ENCODE measurements at places on chromosomes 4 and X.
A peak's percentile ranks its signal among the peaks of the same experiment; 100 is the strongest.

DNA sequence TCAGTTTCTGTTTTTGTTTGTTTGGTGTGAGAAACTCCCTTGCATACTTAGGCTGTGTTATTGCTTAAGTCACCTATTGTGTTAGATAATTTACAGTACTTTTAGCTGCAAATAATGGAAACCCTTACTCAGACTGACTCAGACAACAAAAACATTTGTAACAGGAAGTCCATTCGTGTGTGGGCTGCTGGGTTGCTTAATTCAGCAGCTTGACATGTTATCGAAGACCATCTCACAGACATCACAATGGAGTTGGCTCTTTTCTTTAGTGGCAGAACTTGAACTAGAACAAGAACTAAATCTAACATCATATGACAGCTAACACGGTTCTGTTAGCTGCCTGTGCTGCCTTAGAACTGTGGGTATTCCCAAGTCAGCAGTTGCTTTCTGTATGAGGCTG, 9.9 kb upstream of the GABRE start:
- no peak overlapping the region for H3K4me3 ChIP-seq
- H3K4me1 ChIP-seq, result no peaks in the 10 kb centered on the region
- DNase-seq, result no peak
- H3K36me3 ChIP-seq, result no peaks in the 10 kb centered on the region
- H3K27ac ChIP-seq, result no peak overlapping the region
- no peaks in the 10 kb centered on the region for H3K27me3 ChIP-seq

DNA sequence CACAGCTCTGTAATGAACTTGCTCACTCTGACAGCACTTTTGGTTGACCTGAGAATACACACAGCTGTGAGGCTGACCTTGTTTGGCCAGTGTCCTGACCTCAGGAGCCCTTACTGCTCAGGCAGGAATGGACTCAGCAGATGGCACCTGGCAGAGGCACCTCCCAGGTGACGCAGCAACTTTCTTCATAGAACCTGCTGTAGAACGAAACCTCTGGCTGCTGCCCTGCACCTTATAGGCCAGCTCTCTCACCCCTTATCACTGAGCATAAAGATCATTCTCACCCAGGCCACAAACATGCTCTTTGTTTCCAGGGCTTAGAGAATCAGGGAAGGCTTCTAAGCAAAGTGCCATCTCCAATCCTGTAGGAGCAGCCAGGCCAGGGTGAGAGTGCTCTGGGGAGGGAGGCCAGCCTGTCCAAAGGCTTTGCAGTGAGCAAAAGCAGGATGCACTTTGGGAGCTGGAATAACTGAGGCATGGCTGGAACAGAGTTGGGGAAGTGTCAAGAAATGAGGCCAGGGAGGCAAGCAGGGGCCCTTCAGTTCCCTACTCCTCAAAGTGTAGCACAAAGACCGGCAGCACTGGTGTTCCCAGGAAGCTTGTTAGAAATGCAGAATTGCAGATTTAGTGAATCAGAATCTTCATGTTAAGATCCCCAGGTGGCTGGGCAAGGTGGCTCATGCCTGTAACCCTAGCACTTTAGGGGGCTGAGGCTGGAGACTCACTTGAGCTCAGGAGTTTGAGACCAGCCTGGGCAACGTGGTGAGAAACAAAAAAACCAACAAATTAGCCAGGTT, 13.3 kb upstream of the CENPU start:
- H3K4me1 ChIP-seq, result peaks cover 11% of the 10 kb centered on the region
- no peak overlapping the region for H3K4me3 ChIP-seq
- H3K36me3 ChIP-seq, result no peaks in the 10 kb centered on the region
- DNase-seq, result no peak
- no peak overlapping the region for H3K27ac ChIP-seq

DNA sequence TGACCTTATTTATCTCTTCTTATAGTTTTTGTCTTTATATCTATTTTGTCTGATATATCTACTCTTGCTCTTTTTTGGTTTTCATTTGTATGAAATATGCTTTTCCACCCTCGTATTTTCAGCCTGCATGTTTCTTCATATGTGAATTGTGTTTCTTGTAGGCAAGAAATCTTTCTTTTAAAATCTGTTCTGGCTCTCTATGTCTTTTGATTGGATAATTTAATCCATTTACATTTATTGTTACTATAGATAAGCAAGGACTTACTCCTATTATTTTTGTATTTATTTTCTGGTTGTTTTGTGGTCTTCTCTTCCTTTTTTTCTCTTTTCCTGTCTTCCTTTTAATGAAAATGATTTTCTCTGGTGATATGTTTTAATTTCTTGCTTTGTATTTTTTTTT, 403.1 kb downstream of the DCAF12L2 start:
- no peak overlapping the region for H3K4me3 ChIP-seq
- no peaks in the 10 kb centered on the region for H3K4me1 ChIP-seq
- no peaks in the 10 kb centered on the region for H3K36me3 ChIP-seq
- no peaks in the 10 kb centered on the region for H3K27me3 ChIP-seq
- no peak overlapping the region for H3K27ac ChIP-seq
- DNase-seq, result no peak

GRCh38 chr4:181523973-181524372, 719.2 kb upstream of the TENM3 start:
- no peaks in the 10 kb centered on the region for H3K27me3 ChIP-seq
- H3K4me3 ChIP-seq, result no peak overlapping the region
- H3K27ac ChIP-seq, result no peak overlapping the region
- no peaks in the 10 kb centered on the region for H3K4me1 ChIP-seq
- DNase-seq, result no peak

GRCh38 chr4:186734251-186734650, 10.6 kb upstream of the FAT1 start:
- no peak for DNase-seq
- peaks cover under 1% of the 10 kb centered on the region for H3K27me3 ChIP-seq
- no peak overlapping the region for H3K27ac ChIP-seq
- no peaks in the 10 kb centered on the region for H3K36me3 ChIP-seq

- peaks cover 9% of the 10 kb centered on the region for H3K27me3 ChIP-seq
- no peaks in the 10 kb centered on the region for H3K36me3 ChIP-seq
- no peak overlapping the region for H3K4me3 ChIP-seq
- DNase-seq, result no peak
Measured at GRCh38 chr4:11155208-11155867, 273.4 kb downstream of the HS3ST1 start.

DNA sequence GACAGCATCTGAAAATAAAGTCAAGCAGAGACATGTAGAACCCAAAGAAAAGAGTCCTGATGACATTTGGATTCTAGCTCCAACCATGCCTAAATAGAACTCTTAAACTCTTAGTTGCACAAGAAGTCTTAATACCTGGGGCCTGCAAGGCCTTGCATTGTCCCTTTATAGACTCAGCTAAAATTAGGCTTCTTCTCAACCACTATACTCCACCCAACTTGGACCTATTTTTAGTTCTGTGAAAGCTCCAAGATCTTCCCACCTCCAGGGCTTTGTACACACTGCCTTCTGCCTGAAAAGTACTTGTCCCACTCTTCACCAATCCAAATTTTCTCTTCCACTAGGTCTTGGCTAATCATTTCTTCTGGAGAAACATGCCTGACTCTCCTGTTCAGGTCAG, 36.5 kb downstream of the PLK4 start:
- H3K27me3 ChIP-seq, result no peaks in the 10 kb centered on the region
- H3K4me1 ChIP-seq, result no peaks in the 10 kb centered on the region
- no peak for DNase-seq
- H3K36me3 ChIP-seq, result peaks cover 9% of the 10 kb centered on the region

DNA sequence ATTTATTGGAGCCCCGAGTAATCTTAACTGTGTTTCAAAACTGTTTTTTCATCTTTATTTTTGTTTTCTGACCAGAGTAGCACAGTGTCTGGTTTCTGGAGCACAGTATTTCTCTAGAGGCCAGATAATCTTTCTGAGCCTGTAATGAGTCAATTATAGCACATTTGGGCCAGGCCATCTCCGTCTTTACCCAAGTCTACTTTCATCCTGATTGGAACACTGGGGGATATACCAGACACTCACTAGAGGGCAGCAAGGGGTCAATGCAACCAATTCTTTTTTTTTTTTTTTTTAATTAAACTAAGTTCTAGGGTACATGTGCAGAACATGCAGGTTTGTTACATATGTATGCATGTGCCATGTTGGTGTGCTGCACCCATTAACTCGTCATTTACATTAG, 282.0 kb downstream of the ARHGAP24 start:
- no peaks in the 10 kb centered on the region for H3K27me3 ChIP-seq
- H3K4me1 ChIP-seq, result no peaks in the 10 kb centered on the region
- no peak overlapping the region for H3K27ac ChIP-seq
- H3K36me3 ChIP-seq, result no peaks in the 10 kb centered on the region
- DNase-seq, result no peak

DNA sequence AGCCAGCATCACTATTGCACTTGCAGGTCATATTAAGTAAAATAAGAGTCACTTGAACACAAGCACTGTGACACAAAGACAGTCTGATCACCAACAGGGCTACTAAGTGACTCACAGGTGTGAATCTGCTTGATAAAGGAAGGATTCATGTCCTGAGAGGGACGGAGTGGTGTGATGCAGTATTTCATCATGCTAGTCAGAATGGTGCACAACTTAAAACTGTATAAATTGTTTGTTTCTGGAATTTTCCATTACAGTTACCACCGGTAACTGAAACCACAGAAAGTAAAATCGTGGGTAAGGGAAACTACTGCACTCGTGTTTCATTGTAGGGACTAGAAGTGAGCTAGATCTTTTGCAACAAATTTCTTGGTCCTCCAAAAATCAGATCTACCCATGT, 109.7 kb downstream of the ELOVL6 start:
- peak overlapping the region; percentile 54 for H3K4me3 ChIP-seq
- H3K27me3 ChIP-seq, result no peaks in the 10 kb centered on the region
- peaks cover 57% of the 10 kb centered on the region for H3K4me1 ChIP-seq
- H3K36me3 ChIP-seq, result peaks cover 17% of the 10 kb centered on the region
- peak overlapping the region; percentile 84 for H3K27ac ChIP-seq

- no peak overlapping the region for H3K4me3 ChIP-seq
- DNase-seq, result no peak
- no peak overlapping the region for H3K27ac ChIP-seq
- H3K27me3 ChIP-seq, result no peaks in the 10 kb centered on the region
- H3K36me3 ChIP-seq, result no peaks in the 10 kb centered on the region
Measured at GRCh38 chr4:176879380-176880116, 86.8 kb upstream of the VEGFC start.

GRCh38 chr4:148477276-148477675, 35.1 kb upstream of the NR3C2 start:
- DNase-seq, result no peak
- H3K27ac ChIP-seq, result no peak overlapping the region
- no peaks in the 10 kb centered on the region for H3K4me1 ChIP-seq
- H3K4me3 ChIP-seq, result no peak overlapping the region

GRCh38 chr4:70356185-70356584, 4.4 kb upstream of the SMR3A start:
- H3K36me3 ChIP-seq, result no peaks in the 10 kb centered on the region
- DNase-seq, result no peak
- no peaks in the 10 kb centered on the region for H3K27me3 ChIP-seq
- H3K4me1 ChIP-seq, result no peaks in the 10 kb centered on the region
- H3K4me3 ChIP-seq, result no peak overlapping the region

- peaks cover 2% of the 10 kb centered on the region for H3K4me1 ChIP-seq
- peaks cover 69% of the 10 kb centered on the region for H3K36me3 ChIP-seq
- DNase-seq, result no peak
- H3K4me3 ChIP-seq, result no peak overlapping the region
- no peak overlapping the region for H3K27ac ChIP-seq
- H3K27me3 ChIP-seq, result no peaks in the 10 kb centered on the region
Measured at GRCh38 chr4:2829321-2829932, 14.2 kb upstream of the ADD1 start.

- H3K27me3 ChIP-seq, result peaks cover 5% of the 10 kb centered on the region
- no peak overlapping the region for H3K4me3 ChIP-seq
- no peaks in the 10 kb centered on the region for H3K36me3 ChIP-seq
- DNase-seq, result no peak
- H3K4me1 ChIP-seq, result peaks cover 7% of the 10 kb centered on the region
- H3K27ac ChIP-seq, result no peak overlapping the region
Measured at GRCh38 chrX:68834371-68835103, 5.7 kb downstream of the EFNB1 start.

DNA sequence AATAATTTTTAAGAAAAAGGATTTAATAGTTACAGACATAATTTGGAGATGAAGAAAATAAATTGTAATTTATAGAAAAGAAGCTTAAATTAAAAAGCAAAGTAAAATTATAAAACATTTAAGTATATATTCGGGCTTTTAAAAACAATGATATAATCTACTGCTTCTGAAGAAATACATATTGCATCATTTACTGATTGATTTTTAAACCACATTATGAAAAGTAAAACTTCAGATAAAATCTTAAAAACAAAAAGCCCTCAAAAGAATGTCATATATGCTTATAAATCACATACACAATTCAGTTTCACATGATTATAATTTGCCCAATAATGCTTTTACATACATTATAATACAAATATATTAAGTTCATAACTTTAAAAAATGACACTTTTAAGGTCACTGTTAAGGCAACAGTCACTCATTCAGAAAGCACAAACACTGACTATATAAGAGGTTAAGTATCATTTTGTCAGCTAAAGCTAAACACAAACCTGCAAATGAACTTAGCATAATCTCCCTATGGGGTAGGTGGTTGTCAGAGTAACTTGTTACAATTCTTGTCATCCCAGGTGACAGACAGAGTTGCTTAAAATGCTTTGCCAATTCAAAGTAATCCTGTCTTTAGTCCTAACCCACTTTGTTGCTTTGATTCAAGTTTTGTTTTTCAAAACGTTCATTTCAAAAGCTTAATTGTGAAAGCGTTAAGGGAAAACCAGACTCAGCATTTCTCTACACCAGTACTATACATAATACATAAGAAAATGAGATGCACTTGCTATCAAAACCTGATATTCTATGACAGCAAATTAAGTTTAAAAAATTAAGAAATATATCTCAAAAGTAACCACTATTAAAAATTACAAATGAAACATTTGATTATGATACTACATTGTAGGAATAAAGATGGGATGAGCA, 90.6 kb upstream of the MAB21L2 start:
- no peak overlapping the region for H3K27ac ChIP-seq
- no peaks in the 10 kb centered on the region for H3K27me3 ChIP-seq
- peaks cover 8% of the 10 kb centered on the region for H3K36me3 ChIP-seq
- no peak overlapping the region for H3K4me3 ChIP-seq
- no peak for DNase-seq

- peaks cover 24% of the 10 kb centered on the region for H3K4me1 ChIP-seq
- DNase-seq, result peak; percentile 11
- no peaks in the 10 kb centered on the region for H3K27me3 ChIP-seq
- H3K36me3 ChIP-seq, result no peaks in the 10 kb centered on the region
Measured at GRCh38 chrX:19889582-19890342, 2.4 kb upstream of the SH3KBP1 start.

DNA sequence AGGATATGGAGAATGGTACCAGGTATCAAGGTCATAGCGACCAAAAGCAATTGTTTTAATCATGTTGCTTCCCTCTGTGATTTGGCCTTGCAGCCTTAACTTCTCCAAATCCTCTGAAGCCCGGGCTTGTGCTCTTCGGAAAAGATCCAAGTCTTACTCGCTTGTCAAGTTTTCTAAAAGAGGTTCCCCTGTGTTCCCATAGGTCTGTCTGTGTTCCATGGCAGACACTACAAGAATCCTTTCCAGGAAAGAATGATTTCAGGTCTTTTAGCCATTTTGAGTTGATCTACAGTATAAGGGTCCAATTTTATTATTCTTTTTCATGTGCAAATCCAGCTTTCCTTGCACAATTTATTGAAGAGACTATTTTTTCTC, 710.6 kb upstream of the DIAPH2 start:
- H3K27ac ChIP-seq, result no peak overlapping the region
- no peaks in the 10 kb centered on the region for H3K27me3 ChIP-seq
- H3K4me3 ChIP-seq, result no peak overlapping the region
- H3K4me1 ChIP-seq, result no peaks in the 10 kb centered on the region

- DNase-seq, result no peak
- peaks cover 4% of the 10 kb centered on the region for H3K4me1 ChIP-seq
- peaks cover 18% of the 10 kb centered on the region for H3K27me3 ChIP-seq
- no peak overlapping the region for H3K4me3 ChIP-seq
- no peak overlapping the region for H3K27ac ChIP-seq
Measured at GRCh38 chr4:38779790-38780189, 3.0 kb downstream of the TLR10 start.

GRCh38 chr4:80043541-80043940, 29.5 kb downstream of the ANTXR2 start:
- peaks cover 1% of the 10 kb centered on the region for H3K27me3 ChIP-seq
- DNase-seq, result no peak

Measured in activated T-helper 2 cell treated with anti-CD3 and anti-CD28 coated beads, Interferon-gamma antibody, Interleukin-2, Interleukin-4, amounts not matched to agents 10 μg/mL and 5 μg/mL and 100 μg/mL, durations not matched to agents 14 hours and 24 hours and 36 hours (primary cell).